ENCODE measurements at places on chromosomes 2 and 18.

GRCh38 chr2:156437272-156437930, 1.2 kb downstream of the GPD2 start:
- DNase-seq, result no peak

GRCh38 chr18:8169722-8170121, 439.5 kb upstream of the RAB12 start:
- DNase-seq, result no peak

DNA sequence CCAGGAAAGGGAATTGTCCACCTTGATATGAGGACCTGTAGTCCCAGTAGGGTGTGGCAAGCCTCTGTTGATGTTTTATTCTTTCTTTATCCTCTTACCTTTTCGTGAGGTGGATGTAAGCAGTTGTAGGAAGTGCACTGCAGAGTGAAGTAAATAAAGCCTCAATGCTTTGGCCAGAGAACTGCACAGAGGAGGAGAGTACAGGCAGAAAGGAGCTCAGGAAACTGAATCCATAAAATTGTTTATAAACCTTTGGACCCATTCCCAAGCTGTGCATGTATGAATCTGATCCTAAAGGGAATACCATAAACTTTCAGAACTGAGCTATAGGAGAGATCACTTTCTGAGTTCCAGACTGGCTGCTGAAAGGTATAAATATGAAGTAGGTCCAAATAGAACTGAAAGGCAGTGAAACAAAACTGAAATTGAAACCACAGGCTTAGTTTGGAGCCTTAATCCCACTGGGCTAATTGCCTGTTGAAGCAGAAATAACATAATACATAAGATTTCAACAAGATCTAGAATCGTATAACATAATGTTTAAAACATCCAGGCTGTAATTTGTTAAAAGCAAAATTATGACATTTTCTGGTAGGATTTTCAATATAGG, 17.9 kb upstream of the SLC9A4 start:
- DNase-seq, result no peak

GRCh38 chr2:74550231-74550630, 3.5 kb downstream of the LOXL3 start:
- DNase-seq, result no peak

- DNase-seq, result no peak
Measured at GRCh38 chr2:174180165-174180724, 68.1 kb downstream of the OLA1 start.

- no peak for DNase-seq
Measured at GRCh38 chr2:152134488-152135280, 35.8 kb upstream of the CACNB4 start.

DNA sequence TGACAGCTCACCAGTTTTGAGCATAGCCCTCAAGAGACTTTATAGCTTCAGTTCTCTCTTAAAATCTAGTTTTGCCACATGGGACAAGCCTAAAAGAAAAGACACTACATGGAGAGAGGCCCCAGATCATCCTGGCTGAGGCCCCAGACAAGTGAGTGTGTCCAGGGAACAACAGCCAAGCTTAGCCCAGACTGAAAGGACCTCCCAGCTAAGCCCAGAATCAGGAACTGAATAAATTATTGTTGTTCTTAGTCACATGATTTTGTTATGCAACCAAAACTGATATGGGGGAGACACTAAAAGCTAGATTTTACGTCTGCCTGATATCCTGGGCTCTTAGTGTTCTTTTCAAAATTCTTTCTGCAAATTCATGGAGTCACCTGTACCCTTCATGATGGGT, 29.3 kb upstream of the LBH start:
- no peak for DNase-seq

GRCh38 chr18:10416065-10416464, 38.4 kb upstream of the APCDD1 start:
- DNase-seq, result no peak

DNA sequence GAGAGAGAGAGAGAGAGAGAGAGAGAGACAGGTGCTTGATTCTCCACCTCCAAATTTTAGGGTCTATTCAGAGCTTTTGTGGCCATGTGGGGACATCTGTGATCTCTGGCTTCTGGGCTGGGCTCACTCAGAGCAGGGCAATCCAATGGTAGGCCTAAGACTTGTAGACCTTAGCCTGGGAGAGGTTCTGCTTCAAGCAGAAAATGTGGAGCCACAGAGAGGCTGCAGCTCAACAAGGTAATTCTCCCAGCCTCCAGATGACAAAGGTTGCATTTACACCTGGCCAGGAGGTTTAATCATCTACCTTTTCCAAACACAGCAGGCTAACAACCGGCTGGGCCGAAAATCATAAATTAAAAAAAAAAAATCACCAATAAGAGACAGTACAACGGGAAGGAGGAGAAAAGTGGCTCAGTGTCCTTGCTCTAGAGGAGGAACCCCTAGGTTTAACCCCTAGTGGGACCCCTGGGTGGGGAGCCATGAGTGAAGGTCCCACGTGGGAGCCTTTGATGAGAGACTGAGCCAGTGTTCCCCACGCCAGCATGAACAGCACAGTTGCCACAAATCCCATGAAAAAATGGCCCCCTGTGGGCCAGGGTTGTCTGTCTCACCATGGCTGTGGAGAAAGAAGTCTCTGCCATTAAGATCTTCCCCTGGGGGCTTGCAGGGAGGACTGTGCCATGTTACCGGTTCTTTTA, 124.0 kb upstream of the GATA6 start:
- no peak for DNase-seq

DNA sequence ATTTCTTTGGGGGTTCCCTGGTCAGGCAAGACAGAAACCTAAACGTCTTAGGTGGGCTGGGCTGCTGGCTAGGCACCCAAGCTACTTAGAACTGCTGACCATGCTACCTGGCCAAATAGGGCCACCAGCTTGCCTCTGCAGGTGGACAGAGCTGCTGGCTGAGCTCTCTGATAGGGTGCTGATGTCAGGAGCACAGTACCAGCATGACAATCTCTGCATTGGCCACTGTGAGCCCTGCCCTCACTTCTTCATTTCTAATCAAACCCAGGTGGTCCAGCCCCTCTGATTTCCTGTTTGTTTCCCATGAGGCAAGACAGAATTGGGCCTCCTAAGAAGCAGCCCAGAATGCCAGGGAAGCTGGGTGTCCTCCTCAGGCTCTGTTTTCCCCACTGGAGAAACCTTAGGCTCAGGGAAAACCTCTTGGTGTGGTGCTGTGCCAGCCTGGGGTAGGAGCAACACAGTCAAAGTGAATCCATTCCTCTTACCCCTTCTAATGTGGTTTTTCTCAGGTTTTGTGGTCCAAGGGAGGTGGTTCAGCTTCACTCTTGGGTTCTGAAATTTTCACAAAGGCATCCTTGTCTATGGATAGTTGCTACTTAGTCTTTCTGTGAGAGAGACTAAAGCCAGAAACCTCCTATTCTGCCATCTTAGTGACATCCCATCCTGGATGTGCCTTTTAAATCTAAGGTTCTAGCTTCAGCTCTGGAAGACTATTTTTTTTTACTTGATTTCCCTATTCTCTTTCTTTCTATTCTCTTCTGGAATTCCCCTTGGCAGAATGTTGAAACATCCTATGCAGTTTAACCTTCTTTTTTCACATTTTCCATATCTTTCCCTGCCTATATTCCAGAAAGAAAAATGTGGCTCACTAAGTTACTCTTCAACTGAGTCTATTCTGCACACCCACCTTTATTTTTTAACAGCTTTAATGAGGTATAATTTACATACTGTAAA, 15.2 kb downstream of the SP100 start:
- DNase-seq, result no peak

- no peak for DNase-seq
Measured at GRCh38 chr2:13009027-13009642, 292.4 kb downstream of the TRIB2 start.

DNA sequence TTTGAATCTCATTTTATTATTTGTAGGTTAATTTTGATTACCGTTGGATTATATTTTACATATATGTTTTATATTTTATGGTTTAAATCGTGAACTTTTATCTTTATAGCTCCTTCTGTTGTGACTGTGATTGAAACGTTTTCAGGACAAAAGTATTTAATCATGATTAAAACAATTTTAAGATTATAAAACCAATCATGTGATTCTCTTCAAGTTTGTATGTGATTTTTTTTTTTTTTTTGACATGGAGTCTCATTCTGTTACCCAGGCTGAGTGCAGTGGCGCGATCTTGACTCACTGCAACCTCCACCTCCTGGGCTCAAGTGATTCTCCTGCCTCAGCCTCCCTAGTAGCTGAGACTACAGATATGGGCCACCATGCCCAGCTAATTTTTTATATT, 7.2 kb upstream of the RASGRP3 start:
- no peak for DNase-seq

- DNase-seq, result no peak
Measured at GRCh38 chr2:3121601-3122000, 256.0 kb downstream of the EIPR1 start.

GRCh38 chr18:63128237-63128974, 191.2 kb downstream of the BCL2 start:
- DNase-seq, result no peak

DNA sequence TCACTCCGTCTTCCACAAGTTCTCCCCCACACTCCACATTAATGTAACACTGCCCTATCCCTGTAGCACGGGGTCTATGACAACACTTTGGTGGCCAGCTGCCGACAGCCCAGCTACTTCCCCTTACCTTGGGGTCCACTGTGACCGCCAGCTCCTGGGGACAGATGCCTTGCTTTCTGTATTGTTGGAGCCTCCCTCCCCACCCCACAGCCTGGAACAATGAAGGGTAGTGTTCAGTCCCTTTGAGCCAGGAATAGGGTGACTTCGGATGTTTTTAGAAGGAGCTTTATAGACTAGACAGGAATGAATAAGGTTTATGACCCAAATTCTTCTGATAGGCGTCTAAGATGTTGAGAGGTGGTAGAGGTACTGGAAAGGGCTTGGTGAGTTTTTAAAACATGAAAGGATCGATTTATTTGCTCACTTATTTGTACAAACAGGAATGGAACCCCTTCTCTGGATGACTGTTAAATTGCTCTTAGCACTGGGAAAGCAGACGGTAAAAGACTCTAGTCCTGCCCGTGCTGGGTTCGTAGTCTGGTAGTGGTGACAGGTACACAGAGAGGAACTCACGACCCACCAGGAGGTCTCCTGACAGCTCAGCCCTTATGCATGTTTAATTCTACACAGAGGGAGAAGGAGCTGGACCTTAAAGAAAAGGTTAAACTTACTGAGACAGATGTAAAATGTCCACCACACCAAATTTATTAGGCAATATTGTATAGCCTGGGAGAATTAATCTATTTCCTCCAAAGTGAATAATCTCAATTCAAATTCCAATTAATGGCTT, 90.9 kb downstream of the MYCN start:
- DNase-seq, result no peak

GRCh38 chr2:228827056-228827700, 443.9 kb downstream of the PID1 start:
- no peak for DNase-seq

DNA sequence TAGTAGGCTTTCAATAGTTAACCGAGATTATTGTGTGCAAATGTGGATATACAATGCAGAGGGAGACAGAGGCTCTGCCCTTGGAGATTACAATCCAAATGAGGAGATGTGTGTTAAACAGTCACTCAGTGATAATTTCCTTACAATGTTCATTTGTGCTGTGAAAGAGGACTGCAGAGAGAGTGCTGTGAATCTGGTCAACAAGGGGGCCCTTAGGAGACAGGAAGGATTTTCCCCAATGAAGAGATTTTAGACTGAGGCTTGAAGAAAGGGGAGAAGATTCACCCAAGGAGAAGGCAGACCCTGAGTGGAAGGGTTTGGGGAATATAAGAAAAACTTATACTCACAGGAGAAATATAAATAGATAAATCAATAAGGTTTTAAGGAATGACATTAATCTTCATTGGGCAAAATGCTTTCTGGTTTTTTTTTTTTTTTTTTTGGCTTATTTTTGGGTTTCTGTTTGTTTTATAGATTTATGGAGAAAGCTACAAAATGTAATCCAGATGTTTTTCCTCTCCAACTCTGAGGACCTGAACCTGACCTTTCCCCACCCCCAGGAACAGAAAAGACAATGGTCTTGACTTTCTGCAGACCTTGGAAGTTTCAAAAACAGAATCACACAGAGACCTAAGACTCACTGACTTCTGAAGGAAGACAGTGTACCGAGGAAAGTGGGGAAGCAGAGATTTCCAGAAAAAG, 151.3 kb upstream of the SERPINE2 start:
- DNase-seq, result no peak

GRCh38 chr2:61566566-61566965, 28.4 kb upstream of the XPO1 start:
- DNase-seq, result no peak

GRCh38 chr18:49858309-49859020, 45.1 kb upstream of the ACAA2 start:
- peak; percentile 51 for DNase-seq

GRCh38 chr18:12329125-12329698, 21.2 kb downstream of the TUBB6 start:
- DNase-seq, result no peak

DNA sequence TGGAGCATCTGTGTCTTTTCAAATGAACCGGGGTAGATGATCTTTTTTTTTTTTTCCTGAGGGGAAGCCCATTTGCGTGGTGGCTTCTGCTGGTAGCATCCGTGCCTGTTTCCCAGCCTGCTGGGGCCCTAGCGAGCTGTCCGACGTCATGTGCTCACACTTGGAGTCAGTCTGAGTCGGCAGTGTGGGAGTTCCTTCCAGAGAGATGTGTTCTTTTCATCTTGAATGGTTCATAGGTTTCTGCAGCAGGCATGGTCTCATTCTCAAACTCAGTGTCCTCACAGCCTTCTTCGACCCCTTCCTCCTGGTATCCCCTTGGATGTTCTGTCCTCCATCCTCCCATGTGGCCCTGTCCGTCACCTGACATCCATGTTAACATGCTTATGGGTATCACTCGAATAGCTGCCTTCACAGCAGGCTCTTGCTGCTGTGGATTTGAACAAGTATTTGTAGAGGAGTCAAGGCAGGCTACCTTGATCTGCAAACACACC, 51.0 kb downstream of the LDLRAD4 start:
- DNase-seq, result no peak

DNA sequence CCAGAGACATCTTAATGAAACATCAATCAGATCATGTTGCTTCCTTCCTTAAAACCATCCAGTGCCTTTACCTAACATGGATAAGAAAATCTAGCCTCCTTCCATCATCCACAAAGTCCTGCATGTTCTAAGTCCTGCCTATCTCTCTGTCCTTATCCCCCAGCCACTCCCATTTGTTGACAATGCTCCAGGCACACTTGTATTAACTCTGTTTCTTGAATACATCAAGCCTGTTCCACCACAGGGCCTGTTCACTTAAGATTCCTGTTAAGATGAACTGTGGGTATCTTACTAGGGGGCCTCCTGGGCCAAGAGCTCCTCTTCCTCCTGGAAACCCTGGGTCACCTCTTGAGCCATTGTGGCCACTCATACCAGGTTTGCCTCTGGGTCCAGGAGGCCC, 45.7 kb downstream of the COL4A4 start:
- no peak for DNase-seq

GRCh38 chr2:105886029-105886454, 141.3 kb downstream of the NCK2 start:
- DNase-seq, result no peak

All from stimulated activated CD4-positive, alpha-beta T cell treated with anti-CD3 and anti-CD28 coated beads, Interleukin-4, amount 100 ng/mL, for 4 hours (primary cell).